ENCODE measurements at places on chromosomes 2 and 18.

DNA sequence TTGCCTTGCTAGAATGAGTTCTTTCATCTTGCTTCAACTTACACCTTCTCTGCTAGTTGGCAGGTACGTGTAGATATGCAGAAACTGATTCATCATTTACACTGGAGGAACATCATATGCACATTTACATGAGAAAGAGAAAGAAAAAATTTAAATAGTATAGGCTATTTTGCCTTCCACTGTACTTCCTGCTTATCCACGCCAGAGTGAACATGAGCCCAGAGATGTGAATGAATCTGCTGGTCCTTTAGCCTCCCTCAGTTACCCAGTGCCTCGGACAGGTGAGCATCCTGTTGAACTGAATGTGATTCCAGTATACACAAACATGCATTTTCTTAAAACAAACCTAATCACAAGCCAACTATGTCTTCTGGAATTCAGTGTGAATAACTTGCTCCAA, 83.6 kb downstream of the SESTD1 start:
- DNase-seq = no peak

DNA sequence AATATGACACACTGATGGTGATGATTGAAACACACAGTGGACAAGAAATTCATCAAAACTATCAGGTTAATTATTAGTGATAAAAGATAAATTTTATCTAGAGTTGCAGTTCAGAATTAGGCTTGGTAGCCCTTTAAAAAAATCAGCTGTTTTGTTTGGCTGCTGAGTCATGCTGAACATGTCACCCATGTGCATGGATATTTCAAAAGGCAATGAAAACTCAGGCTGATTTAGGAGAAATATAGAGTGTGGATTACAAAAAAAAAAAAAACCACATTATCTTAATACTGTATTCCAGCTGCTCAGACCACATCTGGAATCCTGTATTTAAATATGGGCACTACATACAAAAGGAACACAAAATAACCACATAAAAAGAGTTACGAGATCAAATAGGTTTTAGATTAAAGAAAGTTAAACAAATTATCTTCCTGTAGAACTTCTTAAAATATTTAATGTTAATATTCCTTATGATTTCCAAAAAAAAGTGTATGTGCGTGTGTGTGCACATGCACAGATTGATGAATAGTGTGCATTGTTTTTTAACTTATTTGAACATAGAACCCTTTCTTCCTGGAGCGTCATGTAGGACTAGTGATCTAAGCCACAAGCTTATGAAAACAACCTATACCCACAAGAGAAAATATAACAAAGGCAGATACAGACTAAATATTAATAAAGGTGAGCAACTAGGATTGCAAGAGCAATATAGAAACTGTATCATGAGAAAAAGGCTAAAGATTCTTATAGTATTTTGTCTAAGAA, 186.2 kb downstream of the STK39 start:
- DNase-seq = no peak

DNA sequence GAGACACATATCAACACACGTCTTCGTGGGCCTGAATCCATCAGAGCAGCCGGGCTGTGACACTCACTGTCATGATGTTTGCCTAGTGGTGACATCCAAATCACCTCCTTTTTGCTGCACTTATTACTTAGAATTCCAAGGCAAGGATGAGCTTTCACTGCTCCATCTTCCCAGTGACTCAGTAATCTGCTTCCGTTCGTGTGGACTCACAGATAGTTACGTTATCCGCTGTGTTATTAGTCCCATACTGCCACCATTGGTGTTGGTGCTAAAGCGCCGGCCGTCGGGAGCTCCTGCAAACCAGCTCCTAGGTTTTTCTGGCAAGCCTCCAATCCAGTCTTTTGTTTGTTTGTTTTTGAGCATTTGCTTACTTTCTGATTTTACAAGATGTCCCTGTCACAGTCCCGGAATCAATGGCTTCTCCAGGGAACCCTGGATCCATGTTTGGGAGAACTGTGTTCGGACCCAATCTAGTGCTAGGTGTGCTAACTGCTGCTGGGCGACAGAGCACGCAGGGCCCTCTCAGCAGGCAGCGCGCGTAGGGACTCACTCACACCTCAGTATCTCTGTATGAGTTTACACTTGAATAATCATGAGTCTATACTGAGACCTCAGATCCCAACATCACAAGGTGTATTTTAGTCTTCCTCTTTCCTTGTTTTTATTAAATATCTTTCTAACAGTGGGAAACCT, 42.6 kb downstream of the HDAC4 start:
- no peak for DNase-seq

- DNase-seq = no peak
Observed at GRCh38 chr2:159960414-159960813, 102.0 kb downstream of the PLA2R1 start.

DNA sequence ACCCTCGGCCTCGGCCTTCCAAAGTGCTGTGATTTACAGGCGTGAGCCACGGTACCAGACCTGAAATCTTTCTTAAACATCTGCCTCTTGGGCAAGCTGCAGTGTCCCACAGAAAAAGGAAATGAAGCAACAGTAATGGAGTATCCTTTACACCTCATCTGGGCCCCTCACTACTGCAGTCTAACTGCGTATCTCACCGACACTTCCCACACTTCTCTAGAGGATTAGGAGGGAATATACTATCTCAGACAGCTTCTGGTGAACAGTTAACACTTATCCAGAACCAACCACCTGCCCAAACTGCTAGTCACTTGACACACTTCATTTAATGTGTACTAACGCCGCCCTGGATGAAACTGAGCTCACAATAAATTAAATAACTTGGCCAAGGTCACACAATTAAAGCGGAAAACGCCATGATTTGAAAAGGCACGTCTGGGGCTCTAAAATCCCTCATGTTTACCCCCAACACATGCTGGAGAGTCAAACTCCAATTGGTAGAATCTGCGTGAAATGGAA, 993 bp downstream of the COX7A2L start:
- DNase-seq = peak; percentile 14

DNA sequence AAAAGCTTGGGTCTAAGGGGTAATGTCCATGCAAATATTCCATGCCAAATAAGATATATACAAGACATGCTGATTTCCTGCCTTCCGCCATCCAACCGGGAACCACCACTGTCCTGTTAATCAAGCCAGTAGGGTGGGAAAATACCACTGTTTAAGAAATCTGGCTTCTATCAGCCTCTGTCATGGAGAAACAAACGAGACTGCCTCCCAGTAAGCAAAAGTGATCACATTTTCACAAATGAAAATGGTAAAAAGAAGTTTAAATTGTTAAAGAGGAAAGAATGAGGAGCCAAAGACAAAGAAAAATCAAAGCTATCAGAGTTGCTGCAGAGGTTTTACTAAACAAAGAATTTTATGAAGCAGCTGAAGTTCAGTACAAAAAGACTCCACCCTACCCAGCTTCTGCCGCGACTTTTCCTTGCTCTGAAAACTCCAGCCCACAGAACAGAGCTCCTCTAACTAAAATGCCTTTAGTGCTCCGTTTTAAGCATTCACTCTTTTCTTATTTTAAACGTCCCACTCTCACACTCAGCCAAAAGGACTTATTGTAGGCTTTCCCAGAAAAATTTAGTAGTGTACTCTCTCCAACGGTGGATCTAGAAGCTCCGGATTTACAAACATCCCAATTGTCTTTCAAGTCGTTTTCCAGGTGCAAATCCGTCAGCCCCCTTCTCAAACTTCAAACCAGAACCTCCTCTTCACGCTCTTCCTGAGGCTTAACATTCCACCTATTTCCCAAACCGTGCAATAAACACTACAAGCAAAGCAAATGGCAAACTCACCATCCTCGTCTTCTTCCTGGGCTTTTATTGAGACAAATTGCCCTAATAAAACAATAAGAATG, 613 bp downstream of the COL5A2 start:
- DNase-seq = no peak

DNA sequence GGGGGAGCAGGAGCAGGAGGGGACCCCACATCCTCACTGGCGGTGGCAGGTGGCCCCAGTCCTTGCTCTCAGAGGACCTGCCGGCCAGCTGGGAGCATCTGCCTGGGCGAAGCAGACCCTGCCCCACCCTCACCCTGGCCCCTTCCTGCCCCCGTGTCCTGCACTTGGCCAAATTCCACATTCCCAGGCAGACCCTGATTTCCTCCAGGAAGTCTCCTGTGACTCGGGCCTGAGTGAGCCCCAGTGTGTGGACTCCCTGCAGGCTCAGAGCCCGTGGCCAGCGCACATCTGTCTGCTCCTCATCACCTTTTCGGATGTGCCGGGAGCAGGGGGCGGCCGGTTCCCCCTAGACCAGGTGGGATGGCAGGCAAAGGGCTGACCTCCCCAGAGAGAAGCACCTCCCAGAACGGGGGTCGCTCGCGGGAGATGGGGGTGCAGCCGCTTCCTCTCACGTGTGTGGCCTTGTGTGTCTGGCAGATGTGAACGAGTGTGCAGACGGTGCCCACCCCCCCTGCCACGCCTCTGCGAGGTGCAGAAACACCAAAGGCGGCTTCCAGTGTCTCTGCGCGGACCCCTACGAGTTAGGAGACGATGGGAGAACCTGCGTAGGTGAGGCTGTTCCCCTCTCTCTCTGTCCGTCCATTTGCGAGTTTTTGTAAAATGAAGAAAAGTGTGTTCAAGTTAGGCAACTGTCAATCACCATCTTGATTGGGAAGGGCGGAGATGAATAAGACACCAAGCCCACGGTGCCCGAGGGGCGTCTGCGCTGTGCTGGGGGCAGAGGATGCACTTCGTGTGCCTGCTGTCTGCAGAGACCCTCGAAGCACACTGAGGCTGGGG, 90.4 kb downstream of the TPO start:
- DNase-seq = no peak

DNA sequence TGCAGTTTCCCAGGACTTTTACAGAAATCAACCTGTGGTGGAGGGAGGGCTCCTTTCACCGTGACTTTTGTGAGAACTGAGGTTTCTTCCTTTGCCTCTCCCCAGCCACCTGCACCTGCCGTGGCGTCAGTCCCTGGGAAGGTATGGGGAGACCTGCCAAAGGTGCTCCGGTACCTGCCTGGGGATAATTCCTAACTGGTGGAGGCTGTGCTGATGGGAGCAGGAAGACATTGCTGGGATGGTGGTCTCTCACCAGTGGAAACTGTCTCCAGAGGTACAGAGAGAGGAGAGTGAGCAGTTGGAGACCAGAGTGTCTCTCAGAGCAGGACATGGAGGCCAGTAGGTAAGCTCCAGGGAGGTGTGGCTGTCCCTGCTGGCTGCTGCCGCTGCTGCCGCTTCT, 52.6 kb downstream of the CIB4 start:
- DNase-seq = no peak

DNA sequence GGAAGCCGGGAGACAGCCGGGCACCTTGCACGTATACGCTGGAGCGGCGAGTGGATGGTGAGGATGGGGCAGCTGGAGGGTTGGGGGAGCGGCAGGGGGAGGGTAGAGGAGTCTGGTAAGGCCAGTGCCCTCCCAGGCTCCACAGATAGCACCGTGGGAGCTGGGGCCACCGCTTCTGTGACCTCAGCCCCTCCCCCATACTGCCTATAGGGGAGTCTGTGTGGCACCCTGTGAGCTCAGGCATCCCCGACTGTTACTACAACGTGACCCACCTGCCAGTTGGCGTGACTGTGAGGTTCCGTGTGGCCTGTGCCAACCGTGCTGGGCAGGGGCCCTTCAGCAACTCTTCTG, 9.9 kb upstream of the GMPPA start:
- DNase-seq = no peak
